ENCODE measurements at places on chromosomes 16 and 17.

GRCh38 chr16:14056970-14057369 is 14.1 kb upstream of the MRTFB start:
- DNase-seq = no peak

DNA sequence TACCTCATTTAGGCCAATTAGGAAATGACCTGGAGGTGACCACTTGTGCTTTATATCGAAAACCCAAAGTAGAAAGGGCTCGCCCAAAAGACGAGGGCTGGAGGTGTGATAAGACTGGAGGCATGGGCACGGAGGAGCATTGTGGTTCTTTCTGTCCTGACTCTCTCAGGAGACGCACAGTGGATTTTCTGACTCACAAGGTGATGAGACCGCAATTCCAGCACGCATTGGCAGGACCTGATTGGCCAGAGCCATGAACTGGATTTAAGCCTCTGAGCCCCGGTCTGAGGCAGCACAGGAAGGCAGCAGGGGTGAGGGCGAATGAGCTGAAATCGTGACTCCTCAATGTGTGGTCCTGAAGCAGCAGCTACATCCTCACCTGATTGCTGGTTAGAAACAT is 559.1 kb upstream of the SALL1 start:
- DNase-seq = no peak

GRCh38 chr17:56638591-56639051 is 45.1 kb downstream of the NOG start:
- no peak for DNase-seq

GRCh38 chr16:7456211-7456610 is 123.6 kb downstream of the RBFOX1 start:
- DNase-seq = no peak

GRCh38 chr17:78227455-78227916 is 3.9 kb upstream of the TMEM235 start:
- no peak for DNase-seq

DNA sequence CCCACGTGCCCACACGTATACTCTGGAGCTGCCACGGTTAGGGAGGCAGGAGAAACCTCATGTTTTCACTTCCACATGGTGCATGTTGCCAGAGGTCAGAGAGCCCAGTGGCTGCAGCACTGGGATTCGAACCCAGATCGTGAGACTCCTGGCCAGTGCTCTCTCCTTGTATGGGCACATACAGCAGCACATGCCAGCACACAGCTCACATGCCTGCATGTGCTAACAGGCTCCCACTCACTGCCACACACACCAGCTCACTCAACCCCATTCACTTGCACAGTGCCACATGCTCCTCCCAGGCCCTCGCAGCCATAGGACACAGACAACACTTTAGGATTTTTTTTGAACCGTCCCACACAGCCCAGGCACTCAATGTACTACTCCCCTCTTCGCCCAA is 49.5 kb upstream of the MRPS23 start:
- DNase-seq = no peak

DNA sequence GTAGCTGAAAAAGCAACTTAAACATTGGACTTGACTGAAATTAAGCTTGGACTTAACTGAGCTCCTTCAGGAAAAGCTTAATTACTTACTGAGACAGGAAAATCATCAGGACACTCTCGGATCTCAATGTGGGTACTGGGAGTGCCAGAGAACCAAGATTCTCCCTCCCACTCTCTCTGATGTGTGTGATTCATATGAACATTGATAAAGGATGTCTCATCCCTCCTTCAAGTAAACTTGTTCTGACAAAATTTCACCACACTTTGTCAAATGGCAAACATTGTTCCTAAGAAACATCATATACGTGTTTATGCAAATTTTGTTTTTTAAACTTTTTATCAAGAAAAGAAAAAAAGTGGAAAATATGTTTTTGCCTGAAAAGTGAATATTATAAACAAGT is 4.1 kb upstream of the SLFN5 start:
- DNase-seq = no peak

DNA sequence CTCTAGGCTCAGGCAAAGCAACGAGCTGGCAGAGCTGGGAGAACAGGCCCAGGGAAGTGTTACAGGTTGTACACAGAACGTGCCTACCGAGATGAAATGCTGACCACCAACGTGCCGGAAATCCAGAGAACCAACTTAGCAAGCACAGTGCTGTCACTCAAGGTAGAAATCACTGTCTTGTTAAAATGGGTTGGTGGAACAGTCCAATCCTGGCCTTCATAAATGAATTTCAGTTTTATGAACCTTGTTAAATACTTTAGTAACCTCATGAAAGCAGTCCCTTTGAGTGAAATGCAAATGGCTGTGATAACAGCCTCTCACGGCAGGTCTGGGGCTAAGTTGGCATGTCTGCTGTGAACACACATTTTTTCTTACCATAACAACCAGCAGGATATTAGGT is 29.0 kb downstream of the ETV4 start:
- no peak for DNase-seq

DNA sequence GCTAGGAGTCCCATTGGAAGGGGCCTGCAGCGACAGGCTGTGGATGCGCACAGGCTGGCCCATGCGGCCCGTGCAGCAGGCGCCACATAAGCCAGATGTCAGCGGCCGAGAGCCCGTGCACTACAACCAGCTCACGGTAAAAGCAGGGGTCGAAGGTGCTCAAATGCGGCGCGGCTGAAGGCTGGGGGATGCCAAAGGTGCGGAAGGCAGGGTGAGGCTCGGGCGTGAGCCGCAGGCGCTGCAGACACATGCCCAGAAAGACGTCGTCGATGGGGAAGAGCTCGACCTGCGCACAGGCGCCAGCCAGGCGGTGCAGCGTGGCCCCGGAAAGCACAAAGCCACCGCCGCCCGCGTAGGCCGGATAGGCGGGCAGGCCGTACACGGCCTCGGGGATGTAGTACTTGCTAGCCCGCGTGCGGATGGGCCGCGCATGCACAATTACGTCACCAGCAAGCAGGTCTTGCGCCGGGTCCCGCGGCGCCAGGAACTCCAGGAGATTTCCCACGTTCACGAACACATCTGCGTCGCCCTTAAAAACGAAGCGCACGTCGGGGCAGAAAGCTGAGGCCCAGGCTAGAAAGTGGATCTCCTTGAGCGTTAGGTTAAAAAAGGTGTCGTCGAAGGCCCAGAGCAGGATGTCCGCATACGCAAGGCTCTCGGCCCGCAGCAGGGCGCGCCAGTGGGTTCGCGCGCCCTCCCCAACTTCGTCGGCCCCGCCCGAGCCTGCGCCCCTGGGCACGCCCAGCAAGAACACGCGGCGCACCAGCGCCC is 1.3 kb downstream of the B3GNT9 start:
- no peak for DNase-seq

DNA sequence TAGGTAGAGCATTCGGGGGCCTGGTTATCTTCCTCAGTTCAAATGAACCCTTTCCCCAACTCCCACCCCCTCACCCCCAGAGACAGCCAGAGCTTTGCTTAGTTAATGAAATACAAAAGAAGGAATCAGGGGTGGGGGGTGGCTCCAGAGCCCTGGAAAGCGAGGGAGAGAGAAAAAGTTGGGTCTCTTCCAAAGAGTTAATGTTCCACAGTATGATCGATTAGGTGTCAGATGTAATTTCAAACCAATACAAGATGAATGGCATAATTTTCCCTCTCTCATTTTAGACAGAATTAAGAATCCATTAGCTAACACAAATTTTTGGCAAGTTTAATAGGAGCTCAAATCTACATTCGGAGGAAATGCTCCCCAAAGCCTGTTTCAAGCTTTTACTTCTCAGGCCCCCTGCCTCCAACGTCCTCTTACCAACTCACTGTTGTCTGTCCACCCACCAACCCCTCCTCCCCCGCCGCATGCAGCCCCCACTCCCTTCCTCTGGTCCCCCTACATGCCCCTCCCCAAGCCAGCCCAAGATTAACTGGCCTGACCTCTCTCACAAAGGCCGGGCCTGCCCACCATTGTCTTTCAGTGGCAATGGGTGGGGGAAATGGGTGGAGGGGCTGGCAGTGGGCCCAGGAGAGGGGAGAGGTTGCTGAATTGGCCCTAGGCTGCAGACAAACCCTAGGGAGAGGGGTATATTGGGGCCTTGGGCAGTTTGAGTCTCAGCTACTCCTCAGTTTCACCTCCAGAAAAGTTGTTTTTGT is 28.2 kb downstream of the NEUROD2 start:
- no peak for DNase-seq

DNA sequence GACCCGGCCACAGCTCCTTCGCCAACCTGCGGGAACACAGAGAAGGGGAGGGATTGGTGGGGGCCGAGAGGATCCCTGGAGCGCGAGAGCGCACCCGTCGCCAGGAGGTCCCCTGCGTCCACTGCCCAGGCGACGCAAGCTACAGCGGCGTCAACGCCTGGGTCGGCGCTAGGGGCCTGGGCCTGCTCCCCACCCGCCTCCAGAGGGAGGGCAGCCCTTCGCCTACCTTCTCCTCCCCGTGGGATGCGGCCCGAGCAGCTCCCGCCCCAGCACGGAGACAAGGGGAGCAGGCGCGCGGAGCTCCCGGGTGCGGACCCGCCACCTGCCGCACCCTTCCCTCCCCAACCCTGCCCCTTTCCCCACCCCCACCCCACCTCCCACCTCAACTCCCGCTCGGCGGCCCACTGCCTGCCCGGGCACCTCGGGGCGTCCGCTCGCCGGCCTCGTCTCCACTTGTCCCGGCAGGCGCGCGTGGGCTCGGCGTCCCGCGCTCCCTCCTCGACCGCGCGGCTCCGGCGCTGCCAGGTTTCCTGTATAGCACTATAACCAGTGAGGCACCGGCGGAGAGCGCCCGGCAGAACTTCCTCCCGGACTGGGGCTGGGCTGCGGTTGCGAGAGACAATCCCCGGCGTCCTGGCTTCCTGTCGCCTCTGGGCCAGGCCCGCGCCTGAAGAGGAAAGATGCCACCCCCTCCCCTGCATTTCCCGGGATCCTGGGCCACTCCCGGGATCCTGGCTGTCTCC is 119.1 kb upstream of the SMURF2 start:
- no peak for DNase-seq

GRCh38 chr16:47139561-47140185 is 4.1 kb downstream of the NETO2 start:
- no peak for DNase-seq

- DNase-seq = no peak
These were observed 147.4 kb downstream of the CDK5R1 start for GRCh38 chr17:32634167-32634566.

DNA sequence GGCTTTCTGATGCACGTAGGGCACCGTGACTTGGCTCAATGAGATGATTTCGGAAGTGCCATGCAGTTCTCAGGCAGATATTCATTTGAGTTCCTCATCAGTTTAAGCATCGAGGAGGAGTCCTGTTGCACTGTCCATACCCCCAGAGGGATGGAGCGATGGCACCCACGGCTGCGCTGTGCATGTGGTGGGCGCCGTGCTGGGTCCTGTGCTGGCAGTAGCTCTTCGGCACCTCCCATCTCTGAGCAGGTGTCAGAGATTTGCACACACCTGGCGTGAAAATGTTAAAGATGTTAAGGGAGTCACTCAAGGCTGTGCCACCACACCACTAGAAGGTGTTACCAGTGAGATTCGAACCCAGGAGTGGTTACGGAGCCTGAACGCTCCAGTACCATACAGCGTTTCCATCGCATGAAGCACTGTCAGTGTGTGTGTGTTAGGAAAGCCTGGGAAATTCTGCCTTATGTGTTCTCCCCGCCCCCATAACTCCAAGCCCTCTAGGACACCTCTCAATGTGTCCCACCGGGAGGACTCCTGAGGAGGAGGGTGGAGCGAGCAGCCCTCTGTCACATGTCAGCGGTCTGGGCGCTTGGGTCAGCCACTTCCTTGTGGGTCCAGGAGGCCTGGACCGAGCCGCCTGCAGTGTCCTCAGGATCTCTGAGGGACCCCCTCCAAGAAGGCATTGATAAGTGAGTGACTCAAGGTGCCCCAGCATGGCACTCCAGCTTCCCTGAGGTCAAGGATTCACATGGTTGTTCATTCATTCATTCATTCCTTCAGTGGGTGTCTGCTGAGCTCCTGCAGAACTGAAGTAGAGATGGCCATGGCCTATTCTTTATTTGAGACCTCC is 3.8 kb downstream of the MRC2 start:
- no peak for DNase-seq

GRCh38 chr17:15492791-15493692 is 25.6 kb upstream of the CDRT4 start:
- no peak for DNase-seq

DNA sequence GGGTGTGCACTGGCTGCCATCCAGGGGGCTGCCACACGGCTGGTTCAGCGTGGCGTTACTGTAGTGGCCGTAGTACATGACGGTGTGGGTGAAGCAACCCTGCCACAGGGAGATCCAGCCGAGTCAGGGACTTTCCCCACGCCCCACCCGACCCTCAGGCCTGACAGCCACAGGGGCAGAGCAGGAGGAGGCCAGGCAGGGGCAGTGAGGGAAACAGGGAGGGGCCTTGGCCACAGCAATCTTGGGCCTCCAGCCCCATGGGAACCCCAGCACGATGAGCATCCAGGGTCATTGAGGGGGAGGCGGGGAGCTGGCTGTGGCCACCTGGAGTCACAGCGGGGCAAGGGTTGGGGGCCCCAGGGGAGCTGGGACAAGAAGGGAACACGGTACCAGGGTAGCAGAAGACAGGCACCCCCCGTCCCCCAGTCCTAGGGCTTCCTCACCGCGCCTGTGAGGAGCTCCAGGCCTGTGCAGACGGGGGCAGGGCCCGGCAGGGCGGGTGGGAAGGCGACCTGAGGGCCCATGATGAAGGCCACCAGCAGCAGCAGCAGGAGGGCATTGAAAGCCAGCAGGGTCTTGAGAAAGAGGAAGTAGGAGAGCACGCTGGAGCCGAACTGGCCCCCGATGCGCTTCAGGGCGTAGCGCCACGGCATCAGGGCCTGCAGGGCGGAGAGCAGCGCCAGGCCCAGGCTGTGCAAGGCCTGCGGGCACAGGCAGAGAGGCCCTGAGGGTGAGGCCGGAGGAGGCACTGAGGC is 4.3 kb downstream of the TMC6 start:
- no peak for DNase-seq

DNA sequence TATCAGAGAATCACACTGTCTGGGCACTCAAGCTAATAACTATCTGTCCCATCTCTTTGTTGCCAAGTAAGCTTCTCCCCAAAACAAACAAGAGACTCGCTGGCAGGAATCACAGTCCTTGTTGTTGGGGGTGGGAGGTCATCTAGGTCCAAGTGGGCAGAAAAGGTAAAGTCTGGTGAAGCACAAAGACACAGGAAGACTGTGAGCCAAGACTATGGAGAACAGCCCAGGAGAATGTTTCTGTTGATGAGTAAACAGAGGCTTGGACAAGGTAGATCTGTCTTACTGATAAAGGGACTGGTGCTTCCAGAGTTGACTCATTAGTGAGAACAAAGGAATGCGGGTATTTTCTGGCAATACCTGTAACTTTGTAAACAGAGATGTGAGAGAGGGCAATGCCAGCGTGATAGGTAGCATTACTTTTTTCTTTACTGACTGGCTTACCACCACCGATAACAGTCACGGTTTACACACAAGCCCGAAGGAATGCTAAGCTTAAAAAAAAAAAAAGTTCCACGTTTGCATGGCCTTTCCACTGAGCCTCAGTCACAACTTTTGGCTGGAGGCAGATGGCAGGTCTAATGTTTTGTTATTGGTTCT is 11.5 kb upstream of the MMD start:
- DNase-seq = no peak
